GM23338 (cell line): ENCODE measurements at places on chromosomes 6 and 20. TPM values are rescaled to one million over a fixed set of nuclear protein-coding genes. Genes with fewer than 3 reads are reported as not detected.

Gene C6orf163
- total RNA-seq: 2.3 and 3.1 TPM in 2 replicates

Gene COL19A1
- total RNA-seq: not detected in 2 replicates

Gene GABRR2
- total RNA-seq: 0.39 TPM in 1 of 2 replicates, not detected in the other

Gene GSTA3
- total RNA-seq: not detected in 2 replicates

Gene ARFGEF3
- 23.1 and 24.6 TPM in 2 replicates for total RNA-seq

Gene CNBD2
- total RNA-seq: 2.7 TPM in 1 of 2 replicates, not detected in the other

Gene RIMS4
- 34.5 and 39.7 TPM in 2 replicates for total RNA-seq

Gene TRIM38
- total RNA-seq: 0.58 and 0.66 TPM in 2 replicates

GRCh38 chr6:27811451-27811772 lies 100.8 kb downstream of the OR2B2 start:
- no peaks in the 10 kb centered on the region for H3K27me3 ChIP-seq
- no peak for DNase-seq

GRCh38 chr20:47701612-47702011 lies 83.7 kb downstream of the SULF2 start:
- no peak overlapping the region for H3K4me3 ChIP-seq
- no peak for DNase-seq

DNA sequence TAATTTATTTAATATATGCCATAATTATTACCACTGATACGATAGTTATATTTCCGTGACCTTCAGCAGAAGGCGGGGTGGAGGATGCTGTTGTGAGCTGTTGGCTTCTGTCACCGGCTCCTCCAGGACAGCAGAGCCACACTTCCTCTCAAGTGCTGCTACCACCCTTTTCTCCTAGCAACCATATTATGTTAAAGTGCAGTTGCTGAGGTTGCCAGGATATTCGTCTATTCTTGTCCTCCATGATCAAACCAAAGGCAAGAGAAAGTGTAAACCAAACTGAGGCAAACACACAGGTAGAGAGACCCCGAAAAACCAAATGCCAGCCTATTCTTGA lies 27.8 kb downstream of the RGS17 start:
- no peak overlapping the region for H3K27ac ChIP-seq
- peaks cover 6% of the 10 kb centered on the region; the same call in 1 of the 2 replicates for H3K4me1 ChIP-seq
- H3K36me3 ChIP-seq: no peaks in the 10 kb centered on the region

DNA sequence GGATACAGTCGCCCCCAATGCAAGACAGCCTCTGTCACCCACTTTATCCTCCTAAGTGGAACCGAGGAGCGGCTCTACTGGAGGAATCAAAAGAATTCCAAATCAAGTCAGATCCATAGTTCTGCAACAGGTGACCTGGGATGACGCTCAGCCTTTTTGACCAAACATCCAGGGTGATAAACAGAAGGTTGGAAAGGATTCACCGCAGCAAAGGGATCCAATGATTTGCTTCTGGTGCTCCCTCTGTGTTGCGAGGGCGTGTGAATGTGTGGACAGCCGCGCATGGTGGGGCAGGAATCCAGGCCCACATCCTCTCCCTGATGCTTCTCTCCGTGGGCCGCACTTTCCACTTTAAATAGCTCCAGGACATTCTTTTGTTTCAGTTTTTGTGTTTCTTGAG lies 116.8 kb upstream of the CDH4 start:
- H3K27me3 ChIP-seq: 0 out of 2 replicates have a peak, but pooled peaks cover 4% of the 10 kb centered on the region
- H3K4me3 ChIP-seq: no peak overlapping the region
- no peak overlapping the region for H3K27ac ChIP-seq
- H3K4me1 ChIP-seq: no peaks in the 10 kb centered on the region
- no peaks in the 10 kb centered on the region for H3K36me3 ChIP-seq

DNA sequence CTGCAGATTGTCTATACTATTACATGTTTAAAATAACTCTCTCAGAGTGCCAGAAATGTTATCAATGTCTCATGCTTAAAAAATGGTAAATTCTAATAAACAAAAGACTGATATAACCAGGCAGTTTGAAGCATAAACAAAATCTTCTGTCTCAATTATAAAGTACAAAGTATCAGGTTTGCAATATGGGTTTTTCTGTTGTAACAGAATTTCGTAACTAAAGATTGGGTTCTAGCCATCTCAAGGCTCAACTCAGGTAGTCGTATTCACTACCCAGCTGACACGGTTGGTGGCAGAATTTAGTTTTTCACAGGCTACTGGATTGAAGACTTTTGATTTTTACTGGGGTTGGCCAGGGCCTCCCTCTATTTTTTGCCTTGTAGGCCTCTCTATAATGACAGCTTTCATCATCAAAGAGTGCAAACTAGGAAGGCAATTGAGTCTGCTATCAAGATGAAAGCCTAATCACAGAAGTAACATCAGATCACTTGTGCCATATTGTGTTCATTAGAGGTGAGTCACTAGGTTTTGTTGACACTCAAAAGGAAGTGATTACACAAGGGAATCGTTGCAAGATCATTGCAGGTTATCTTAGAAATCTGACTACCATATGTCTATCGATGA lies 3.6 kb downstream of the CYP39A1 start:
- no peak overlapping the region for H3K27ac ChIP-seq
- H3K4me3 ChIP-seq: no peak overlapping the region
- no peak for DNase-seq
- H3K27me3 ChIP-seq: peaks cover 7% of the 10 kb centered on the region
- H3K36me3 ChIP-seq: no peaks in the 10 kb centered on the region

DNA sequence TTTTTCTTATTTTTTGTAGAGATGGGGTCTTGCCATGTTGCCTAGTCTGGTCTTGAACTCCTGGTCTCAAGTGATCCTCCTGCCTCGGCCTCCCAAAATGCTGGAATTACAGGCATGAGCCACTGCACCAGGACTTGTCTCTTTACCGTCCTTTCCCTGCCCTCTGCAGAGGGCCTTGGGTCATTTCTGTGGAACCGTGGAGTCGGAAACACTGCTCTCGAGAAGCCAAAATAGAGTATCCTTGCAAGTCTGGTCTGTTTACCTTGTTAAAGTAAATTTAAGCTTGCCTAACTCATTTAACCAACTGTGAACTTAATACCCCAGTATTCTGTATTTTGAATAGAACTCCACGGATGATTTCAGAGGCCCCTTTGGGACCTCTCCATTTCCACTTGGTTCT lies 51.4 kb downstream of the KDM1B start:
- H3K27ac ChIP-seq: no peak overlapping the region
- no peak for DNase-seq
- no peaks in the 10 kb centered on the region for H3K4me1 ChIP-seq
- H3K27me3 ChIP-seq: no peaks in the 10 kb centered on the region

DNA sequence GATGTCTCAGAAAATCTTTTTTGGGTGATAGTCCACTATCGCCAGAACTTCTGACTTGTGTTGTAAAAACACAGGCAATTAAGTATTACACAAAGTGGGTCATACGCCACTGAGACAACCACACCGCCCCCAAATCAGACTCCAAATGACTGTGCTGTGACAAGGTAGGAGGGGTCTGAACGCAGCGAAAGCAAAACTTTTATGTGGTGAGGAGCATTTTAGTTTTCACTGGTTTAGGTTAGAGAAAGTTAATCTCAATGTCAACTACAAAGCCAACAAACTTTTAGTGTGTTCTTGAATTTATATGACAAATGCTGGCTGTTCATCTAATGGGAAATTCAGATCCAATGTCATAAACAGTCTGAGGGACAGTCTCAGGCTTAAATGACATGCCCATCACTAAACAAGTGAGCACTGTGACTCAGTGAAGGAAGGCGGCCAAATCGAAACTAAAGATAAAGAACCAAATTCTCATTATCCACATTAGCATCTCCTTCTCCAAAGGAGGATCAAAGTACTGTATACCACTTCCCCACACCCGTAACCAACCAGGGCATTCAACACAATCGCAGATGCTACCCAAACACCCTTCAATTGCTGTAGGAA lies 186.7 kb downstream of the GJA10 start:
- H3K4me3 ChIP-seq: no peak overlapping the region
- no peaks in the 10 kb centered on the region for H3K27me3 ChIP-seq
- H3K36me3 ChIP-seq: no peaks in the 10 kb centered on the region
- H3K27ac ChIP-seq: no peak overlapping the region
- no peak for DNase-seq

GRCh38 chr20:20548527-20549266 lies 163.7 kb downstream of the RALGAPA2 start:
- no peaks in the 10 kb centered on the region for H3K36me3 ChIP-seq
- no peaks in the 10 kb centered on the region for H3K27me3 ChIP-seq
- no peak overlapping the region for H3K4me3 ChIP-seq
- no peak for DNase-seq
- H3K27ac ChIP-seq: no peak overlapping the region

DNA sequence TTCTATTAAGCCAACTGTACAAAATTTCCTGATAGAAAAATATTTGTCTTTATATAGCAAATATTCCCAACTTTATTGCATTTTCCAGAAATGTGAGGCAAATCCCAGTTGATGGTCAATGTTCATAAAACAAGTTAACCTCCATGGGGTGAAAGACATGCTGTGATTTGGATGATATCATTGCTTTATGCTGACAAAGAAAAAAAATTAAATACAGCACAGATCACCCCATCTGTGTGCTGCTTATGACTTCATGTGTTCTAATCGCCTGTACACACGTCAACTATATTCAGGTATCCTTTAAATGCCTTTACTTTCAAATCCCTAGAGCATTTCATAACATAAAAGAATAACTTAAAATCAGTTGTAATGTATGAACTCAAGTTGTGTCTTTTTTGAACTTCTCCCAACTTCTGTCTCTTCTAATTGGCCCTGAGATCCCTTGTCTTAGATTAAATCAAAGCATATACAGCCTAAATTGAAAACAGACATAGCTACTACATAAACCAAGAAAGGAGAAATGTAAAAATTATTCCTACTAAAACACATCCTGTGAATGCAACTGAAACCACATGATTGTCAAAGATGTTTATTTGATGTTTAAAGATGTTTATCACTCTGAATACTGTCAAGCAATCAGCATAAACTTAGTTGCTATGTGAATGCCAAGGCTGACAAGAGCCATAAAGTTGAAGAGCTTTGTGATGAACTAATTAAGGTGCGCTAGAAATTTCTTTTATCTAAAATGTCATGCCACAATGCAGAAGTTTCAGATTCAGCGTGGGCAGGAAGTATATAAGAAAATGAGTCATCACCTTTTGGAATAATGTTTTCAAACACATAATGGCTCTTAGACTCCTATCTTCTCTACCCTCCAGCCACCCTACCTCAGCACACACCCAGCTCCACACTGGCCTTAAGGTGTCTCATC lies 68.7 kb downstream of the FILIP1 start:
- DNase-seq: no peak
- no peak overlapping the region for H3K27ac ChIP-seq
- no peaks in the 10 kb centered on the region for H3K36me3 ChIP-seq

DNA sequence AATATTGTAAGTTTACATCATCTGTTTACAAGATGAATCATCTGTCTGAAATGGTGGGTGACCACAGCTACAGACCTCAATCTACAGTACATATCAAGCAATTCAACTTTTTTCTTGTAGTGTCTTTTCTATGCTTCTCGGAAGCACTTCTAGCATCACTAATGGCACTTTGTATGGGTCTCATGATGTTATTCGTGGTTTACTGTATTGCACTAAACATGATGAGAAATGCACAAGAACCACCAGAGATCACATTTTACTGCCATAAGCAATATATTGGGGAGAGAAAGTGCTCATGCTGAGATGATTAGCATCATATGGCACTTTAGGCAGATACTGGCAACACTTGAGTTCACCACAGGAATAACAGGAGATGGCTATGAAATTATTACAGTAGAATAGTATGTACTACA lies 15.4 kb upstream of the BTBD3 start:
- H3K4me1 ChIP-seq: no peaks in the 10 kb centered on the region; the same call in 1 of the 2 replicates
- DNase-seq: no peak
